ENCODE measurements at places on chromosomes 12 and 14.

- no peaks in the 10 kb centered on the region for H3K27me3 ChIP-seq
- no peak for DNase-seq
- no peak overlapping the region for H3K27ac ChIP-seq
- H3K4me1 ChIP-seq: no peaks in the 10 kb centered on the region
- H3K36me3 ChIP-seq: no peaks in the 10 kb centered on the region
Observed at GRCh38 chr14:96698960-96699539, 98.1 kb upstream of the VRK1 start.

- no peaks in the 10 kb centered on the region for H3K4me1 ChIP-seq
- H3K27me3 ChIP-seq: no peaks in the 10 kb centered on the region
- no peak overlapping the region for H3K4me3 ChIP-seq
- H3K36me3 ChIP-seq: no peaks in the 10 kb centered on the region
- peak overlapping the region; percentile 5 for H3K27ac ChIP-seq
Observed at GRCh38 chr12:82740129-82741000, 53.7 kb downstream of the TMTC2 start.

DNA sequence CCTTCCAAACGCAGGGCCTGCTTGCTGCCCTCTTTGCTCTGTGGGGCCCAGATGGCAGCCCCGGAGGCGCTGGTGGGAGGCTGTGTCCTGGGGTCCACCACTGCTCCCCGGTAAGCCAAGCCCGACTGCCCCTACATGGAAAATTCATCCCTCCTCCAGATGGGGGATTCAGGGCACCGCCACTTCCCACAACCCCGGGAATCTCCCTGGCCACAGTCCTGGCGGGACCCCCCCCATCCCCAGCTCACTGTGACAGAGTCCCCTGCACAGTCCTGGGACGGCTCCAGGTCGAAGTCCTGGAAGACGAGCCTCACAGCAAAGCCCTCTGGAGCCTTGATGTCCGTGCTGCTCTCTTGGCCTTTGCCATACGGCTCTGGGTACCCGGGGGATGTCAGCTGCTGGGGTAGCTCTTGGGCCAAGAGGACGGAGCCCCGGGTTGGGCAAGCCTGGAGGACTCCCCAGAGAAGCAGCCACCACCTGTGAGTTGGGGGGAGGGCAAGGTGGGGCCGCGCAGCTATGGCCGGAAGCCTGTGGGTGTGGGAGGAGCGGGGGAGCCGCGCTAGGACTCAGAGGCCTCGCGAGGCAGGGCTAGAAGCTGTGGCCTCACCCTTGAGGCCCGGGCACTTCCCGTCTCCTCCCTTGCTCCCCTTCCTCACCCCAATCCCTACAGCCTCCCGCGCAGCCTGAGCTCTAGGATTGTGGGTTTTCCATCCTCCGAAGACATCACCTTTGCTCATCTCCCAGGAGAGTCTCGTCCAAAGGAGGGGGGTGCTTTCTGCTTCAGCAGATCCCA, 815 bp downstream of the C1RL start:
- H3K36me3 ChIP-seq: peaks cover 8% of the 10 kb centered on the region
- peak overlapping the region; percentile 50 for H3K4me3 ChIP-seq
- peak; percentile 79 for DNase-seq
- H3K4me1 ChIP-seq: no peaks in the 10 kb centered on the region
- peak overlapping the region; percentile 81 for H3K27ac ChIP-seq

GRCh38 chr12:54935235-54935951, 49.2 kb downstream of the TESPA1 start:
- no peak overlapping the region for H3K4me3 ChIP-seq
- no peaks in the 10 kb centered on the region for H3K4me1 ChIP-seq
- no peaks in the 10 kb centered on the region for H3K27me3 ChIP-seq
- H3K36me3 ChIP-seq: no peaks in the 10 kb centered on the region
- DNase-seq: no peak

GRCh38 chr12:117236456-117237001, 46.3 kb upstream of the FBXO21 start:
- H3K4me1 ChIP-seq: no peaks in the 10 kb centered on the region
- no peaks in the 10 kb centered on the region for H3K27me3 ChIP-seq
- H3K4me3 ChIP-seq: no peak overlapping the region

DNA sequence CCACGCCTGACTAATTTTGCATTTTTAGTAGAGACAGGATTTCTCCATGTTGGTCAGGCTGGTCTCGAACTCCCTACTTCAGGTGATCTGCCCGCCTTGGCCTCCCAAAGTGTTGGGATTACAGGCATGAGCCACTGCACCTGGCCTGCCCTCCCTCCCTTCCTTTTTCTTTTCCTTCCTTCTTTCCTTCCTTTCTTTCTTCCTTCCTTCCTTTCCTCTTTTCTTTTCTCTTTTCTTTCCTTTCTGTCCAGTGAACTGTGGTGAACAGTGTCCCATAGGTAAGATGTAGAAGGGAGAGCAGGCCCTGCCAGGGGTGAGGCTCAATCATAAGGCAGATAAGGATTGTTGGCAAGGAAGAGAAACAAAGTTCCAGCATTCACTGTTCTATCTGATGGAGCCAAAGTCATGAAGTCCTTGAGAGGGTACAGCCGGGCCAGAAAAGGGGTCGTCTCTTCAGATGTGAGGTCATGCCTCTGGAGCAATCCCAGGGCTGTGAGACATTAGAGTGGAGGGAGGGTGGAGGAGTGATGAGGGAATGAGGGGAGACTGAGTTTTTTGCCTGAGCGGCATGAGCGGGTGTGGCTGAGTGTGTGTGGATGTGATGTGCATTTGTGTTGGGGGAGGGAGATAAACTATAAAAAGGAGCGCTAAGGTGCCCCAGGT, 4.2 kb upstream of the MLF2 start:
- H3K27ac ChIP-seq: no peak overlapping the region
- H3K4me1 ChIP-seq: no peaks in the 10 kb centered on the region
- no peaks in the 10 kb centered on the region for H3K27me3 ChIP-seq
- no peak overlapping the region for H3K4me3 ChIP-seq
- H3K36me3 ChIP-seq: no peaks in the 10 kb centered on the region

DNA sequence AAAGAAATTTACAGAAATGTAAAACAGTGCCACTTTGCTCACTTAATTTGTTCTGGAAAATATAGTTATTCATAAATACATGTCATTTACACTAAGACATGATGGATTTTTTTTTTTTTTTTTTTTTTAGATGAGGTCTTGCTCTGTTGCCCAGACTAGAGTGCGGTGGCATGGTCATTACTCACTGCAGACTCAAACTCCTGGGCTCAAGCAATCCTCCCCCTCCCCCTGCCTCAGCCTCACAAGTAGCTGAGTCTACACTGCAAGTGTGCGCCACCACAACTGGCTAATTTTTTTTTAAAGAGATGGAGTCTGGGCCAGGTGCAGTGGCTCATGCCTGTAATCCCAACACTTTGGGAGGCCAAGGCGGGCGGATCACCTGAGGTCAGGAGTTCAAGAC, 101.2 kb downstream of the PPP2R5C start:
- H3K36me3 ChIP-seq: no peaks in the 10 kb centered on the region
- DNase-seq: peak; percentile 38
- H3K27ac ChIP-seq: no peak overlapping the region

- no peaks in the 10 kb centered on the region for H3K4me1 ChIP-seq
- no peaks in the 10 kb centered on the region for H3K36me3 ChIP-seq
- no peaks in the 10 kb centered on the region for H3K27me3 ChIP-seq
- no peak overlapping the region for H3K4me3 ChIP-seq
- no peak overlapping the region for H3K27ac ChIP-seq
Observed at GRCh38 chr12:4434301-4434700, 11.3 kb downstream of the FGF6 start.

- H3K27ac ChIP-seq: no peak overlapping the region
- no peaks in the 10 kb centered on the region for H3K36me3 ChIP-seq
- no peak overlapping the region for H3K4me3 ChIP-seq
- H3K27me3 ChIP-seq: no peaks in the 10 kb centered on the region
- no peaks in the 10 kb centered on the region for H3K4me1 ChIP-seq
- DNase-seq: no peak
Observed at GRCh38 chr14:23704890-23705289, 68.7 kb downstream of the DHRS2 start.

GRCh38 chr12:92133171-92133570, 12.5 kb downstream of the BTG1 start:
- H3K4me3 ChIP-seq: no peak overlapping the region
- DNase-seq: no peak
- H3K27ac ChIP-seq: peak overlapping the region; percentile 100

DNA sequence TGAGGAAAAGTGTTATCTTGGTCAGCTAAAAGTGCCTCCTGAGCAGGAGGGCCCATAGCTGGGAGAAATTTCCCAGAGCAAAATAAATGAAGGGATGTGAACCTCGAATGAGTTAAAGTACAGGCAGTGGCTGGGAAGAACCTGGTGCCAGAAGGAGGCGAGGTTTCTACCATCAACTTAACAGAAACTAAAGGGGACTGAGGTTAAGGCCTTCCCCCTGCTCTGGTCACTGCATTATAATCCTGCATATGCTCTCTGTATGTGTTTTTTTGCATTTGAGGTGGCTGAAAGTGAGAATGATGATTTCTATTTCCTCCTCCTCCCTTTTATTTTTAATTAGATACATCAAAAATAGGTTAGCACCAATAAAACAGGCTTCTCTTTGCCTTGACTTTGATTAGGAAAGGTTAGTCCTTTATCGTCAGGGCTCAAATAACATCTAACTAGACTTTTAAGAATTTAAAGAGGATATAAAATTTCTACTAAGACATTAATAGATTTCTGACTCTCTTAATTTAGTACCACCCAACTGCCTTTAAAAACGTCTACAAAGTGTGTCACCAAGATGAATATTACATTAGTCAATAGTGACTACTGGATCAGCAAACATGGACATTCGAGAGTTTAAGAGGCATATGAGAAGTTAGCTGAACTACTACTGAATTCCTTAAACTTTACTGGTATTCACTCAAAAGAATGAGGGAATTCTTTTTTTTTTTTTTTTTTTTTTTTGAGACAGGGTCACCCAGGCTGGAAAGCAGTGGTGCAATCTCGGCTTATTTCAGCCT, 49.2 kb downstream of the GALNT4 start:
- H3K27me3 ChIP-seq: no peaks in the 10 kb centered on the region
- H3K27ac ChIP-seq: no peak overlapping the region
- DNase-seq: no peak
- H3K36me3 ChIP-seq: no peaks in the 10 kb centered on the region
- no peaks in the 10 kb centered on the region for H3K4me1 ChIP-seq
- no peak overlapping the region for H3K4me3 ChIP-seq

- H3K27ac ChIP-seq: no peak overlapping the region
- no peaks in the 10 kb centered on the region for H3K27me3 ChIP-seq
- no peaks in the 10 kb centered on the region for H3K36me3 ChIP-seq
Observed at GRCh38 chr12:2344476-2344875, 291.7 kb downstream of the CACNA1C start.

DNA sequence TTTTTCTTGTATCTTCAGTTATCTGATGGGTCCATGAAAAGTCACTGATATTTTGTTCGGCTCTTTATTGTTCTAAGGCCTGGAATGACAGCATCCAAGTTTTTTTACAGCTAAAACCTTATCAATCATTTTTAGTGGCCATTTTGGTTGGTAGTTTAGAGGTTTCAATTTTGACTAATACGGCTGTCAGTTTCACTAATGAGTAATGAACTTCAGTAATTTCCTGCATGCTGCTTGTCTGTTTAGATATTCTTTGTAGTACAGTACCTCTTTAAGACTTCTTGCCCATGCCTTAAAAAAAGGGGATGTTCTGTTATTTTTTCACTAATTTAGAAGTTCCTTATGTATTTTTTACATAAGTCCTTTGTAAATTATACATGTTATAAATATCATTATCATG, 176.7 kb downstream of the LRFN5 start:
- H3K36me3 ChIP-seq: no peaks in the 10 kb centered on the region
- no peaks in the 10 kb centered on the region for H3K4me1 ChIP-seq
- no peak for DNase-seq
- H3K4me3 ChIP-seq: no peak overlapping the region

DNA sequence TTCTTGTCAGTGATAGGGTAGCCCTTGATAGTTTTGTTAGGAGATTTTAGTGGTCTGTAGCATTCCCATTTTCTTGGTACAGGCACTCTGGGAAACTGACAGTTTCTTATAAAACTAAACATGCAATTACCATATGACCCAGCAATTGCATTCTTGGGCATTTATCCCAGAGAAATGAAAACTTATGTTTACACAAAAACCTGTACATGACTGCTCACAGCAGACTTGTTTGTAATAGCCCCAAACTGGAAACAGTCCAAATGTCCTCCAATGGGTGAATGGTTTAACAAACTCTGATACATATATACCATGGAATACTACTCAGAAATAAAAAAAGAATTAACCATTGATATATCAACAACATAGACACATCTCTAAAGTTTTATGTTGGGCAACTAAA, 75.5 kb downstream of the BORCS5 start:
- no peaks in the 10 kb centered on the region for H3K27me3 ChIP-seq
- no peak overlapping the region for H3K27ac ChIP-seq
- H3K4me1 ChIP-seq: no peaks in the 10 kb centered on the region
- no peak overlapping the region for H3K4me3 ChIP-seq
- DNase-seq: no peak

- peaks cover 2% of the 10 kb centered on the region for H3K4me1 ChIP-seq
- H3K4me3 ChIP-seq: no peak overlapping the region
- no peaks in the 10 kb centered on the region for H3K27me3 ChIP-seq
- H3K36me3 ChIP-seq: no peaks in the 10 kb centered on the region
Observed at GRCh38 chr14:90579088-90579487, 182.3 kb downstream of the CALM1 start.

- no peak overlapping the region for H3K4me3 ChIP-seq
- no peak for DNase-seq
Observed at GRCh38 chr12:41459906-41460214, 271.7 kb downstream of the PDZRN4 start.

GRCh38 chr12:102484428-102484958, 4.1 kb upstream of the IGF1 start:
- no peaks in the 10 kb centered on the region for H3K36me3 ChIP-seq
- peaks cover 24% of the 10 kb centered on the region for H3K4me1 ChIP-seq
- peak; percentile 84 for DNase-seq

GRCh38 chr12:18221726-18222125, 39.6 kb upstream of the PIK3C2G start:
- H3K4me1 ChIP-seq: no peaks in the 10 kb centered on the region
- H3K27ac ChIP-seq: no peak overlapping the region
- no peak overlapping the region for H3K4me3 ChIP-seq

DNA sequence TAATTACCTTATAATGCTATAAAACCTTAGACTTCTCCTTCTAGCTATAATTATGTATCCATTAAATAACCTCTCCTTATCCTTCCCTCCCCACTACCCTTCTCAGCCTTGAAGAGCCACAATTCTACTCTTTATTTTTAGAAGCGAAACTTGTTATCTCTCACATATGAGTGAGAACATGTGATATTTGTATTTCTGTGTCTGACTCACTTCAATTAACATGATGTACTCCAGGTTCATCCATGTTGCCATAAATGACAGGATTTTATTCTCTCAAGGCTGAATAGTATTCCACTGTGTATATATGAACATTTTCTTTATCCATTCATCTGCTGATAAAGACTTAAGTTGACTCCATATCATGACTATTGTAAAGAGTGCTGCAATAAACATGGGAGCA, 485.6 kb downstream of the FLRT2 start:
- no peaks in the 10 kb centered on the region for H3K27me3 ChIP-seq
- no peak overlapping the region for H3K27ac ChIP-seq
- H3K4me1 ChIP-seq: no peaks in the 10 kb centered on the region
- no peak for DNase-seq

GRCh38 chr12:55659486-55660385, 23.0 kb downstream of the OR10P1 start:
- H3K4me1 ChIP-seq: no peaks in the 10 kb centered on the region
- H3K36me3 ChIP-seq: no peaks in the 10 kb centered on the region
- peak overlapping the region; percentile 81 for H3K27ac ChIP-seq
- no peak overlapping the region for H3K4me3 ChIP-seq

GRCh38 chr14:52402812-52403526, 88.9 kb downstream of the PTGER2 start:
- H3K27ac ChIP-seq: no peak overlapping the region
- H3K27me3 ChIP-seq: no peaks in the 10 kb centered on the region
- no peaks in the 10 kb centered on the region for H3K4me1 ChIP-seq
- DNase-seq: no peak
- no peak overlapping the region for H3K4me3 ChIP-seq
- H3K36me3 ChIP-seq: no peaks in the 10 kb centered on the region
